ENCODE measurements at places on chromosomes 7 and 10.

GRCh38 chr10:14450041-14450491, 119.3 kb upstream of the FRMD4A start:
- DNase-seq: no peak

GRCh38 chr10:91528080-91528479, 104.8 kb downstream of the PPP1R3C start:
- DNase-seq: no peak

- no peak for DNase-seq
These were observed 28.9 kb downstream of the DNAJC12 start for GRCh38 chr10:67809107-67809506.

DNA sequence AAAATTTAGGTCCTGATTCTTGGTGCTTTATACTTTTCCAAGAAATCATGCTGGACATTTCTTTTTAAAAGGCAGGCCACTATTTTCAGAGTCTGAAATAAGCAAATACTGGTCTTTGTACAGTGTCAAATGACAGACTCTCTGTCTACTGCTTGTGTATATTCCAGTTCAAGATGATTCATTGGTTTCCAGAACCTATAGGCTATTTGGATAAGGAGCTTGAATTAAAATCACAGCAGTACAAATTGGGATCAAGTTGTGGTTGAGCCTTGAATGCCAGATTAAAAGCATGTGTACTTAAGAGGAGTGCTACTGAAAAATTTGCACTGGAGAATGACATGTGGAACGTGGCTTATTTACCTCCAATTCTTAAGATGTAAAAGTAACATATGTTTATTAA, 10.7 kb downstream of the KMT2E start:
- no peak for DNase-seq

DNA sequence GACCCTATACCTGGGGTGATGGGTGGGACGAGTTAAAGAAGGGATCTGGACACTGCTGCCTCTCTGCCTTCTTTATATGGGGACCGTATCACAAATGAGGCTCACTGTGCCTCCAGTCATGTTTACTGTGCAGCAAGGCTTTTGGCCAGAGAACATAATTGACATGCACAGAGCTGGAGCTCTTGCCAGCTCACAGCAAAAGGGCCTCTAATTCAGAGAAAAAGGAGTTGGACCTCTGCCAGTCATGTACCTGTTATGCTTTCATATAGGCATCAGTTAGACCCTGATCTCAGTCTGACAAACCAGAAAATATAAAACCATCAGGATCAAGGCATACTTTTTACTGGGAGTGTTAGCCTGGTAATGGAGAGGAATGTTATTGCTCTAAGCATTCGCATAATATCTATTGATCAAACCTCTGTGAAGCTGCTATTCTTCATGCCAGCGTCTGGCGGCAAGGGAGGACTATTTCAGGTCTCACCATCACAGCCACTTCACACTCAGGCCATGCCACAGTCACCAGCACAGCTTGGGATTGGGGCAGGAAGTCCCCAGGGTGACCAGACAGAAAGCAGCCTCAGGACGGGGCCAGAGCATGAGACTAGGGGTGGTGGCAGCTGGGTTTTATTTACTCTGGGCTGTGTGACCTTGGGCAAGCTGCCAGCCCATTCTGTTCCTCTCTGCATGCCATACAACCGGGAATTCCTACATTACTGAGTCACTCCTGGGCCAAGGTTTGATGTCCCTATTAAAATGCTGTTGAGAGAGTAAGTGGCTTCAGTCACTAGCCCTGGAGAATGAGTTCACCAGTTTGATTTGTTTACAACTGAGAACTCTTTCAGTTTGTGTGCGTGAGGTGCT, 90.1 kb downstream of the NPSR1 start:
- DNase-seq: no peak

DNA sequence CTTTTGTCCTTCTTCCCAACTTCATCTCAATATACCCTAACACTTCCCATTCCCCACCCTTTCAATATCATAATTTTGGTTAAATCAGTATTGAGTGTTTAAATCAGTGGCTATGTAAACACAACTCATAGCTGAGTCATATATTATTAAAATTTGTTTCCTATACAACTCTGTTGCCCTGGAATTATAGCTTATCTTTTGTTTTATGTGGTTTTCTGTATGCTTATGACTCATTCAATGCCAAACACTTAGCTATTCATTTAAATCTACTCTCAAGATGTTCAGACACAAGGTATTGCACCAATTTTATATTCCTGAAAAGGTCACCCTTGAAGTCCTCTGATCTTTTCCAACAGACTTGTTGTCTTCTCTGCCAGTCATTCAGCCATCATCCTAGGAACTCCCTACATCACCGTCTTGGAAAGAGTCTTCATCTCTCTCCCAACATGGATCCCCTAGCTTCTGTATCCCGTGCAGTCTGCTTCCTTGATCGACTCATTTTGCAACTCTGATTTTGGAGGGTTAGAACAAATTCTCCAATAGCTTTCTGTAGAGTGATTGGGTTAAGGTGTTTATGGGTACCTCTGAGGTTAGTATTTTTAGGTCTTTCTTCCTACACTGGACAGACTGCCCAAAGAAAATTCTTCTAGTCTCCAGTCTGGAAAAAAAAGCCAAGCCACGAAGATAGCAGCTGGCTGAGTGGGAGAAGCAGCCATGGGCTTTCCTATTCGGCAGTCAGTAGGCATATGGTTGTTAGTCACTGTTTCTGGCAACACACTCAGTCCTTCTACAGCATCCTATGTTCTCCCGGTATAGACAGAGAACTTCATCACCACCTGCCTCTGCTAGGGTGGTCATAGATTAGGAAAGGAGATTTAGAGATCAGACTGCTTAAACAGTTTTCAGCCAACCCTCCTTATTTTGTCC, 102.1 kb downstream of the CRPPA start:
- DNase-seq: no peak

GRCh38 chr10:113187063-113187777, 237.2 kb downstream of the TCF7L2 start:
- DNase-seq: no peak

DNA sequence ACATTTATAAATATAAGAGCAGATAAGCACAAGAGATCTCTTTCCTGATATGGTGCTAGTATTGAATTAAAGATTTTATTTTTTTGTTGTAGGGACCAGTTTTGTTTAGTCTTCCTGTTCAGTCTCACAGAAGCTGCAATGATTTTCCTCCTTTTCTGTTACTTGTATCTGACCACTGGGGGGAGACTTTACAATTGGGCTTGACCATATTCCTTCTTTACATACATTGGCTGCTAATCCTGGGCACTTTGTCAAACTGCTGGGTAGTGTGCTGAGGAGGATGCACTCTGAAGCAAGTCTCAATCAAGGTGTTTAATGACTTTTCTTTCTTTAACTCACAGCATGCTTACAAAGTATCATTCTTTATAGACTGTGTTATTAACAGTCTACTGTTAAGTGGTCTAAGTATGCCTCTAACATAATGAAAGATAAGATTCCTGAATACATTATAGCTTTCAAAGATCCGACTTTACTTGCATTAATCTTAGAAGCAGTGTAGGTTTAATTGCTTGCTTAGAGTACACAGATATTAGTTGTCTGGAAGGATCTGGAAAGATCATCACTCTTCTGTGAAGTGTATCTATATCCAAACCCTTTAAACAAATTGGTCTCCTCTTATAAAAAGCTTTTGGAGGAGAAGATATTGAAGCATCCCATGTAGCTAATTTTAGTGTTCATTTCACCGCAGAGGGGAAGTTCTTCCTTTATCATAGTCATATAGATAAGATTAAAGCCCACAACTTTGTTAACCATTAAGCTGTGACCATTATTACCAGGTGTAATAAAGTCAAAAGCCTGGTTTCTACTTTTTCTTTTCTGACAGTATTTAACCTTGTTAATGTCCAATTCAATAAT, 3.1 kb downstream of the PALS2 start:
- DNase-seq: no peak

DNA sequence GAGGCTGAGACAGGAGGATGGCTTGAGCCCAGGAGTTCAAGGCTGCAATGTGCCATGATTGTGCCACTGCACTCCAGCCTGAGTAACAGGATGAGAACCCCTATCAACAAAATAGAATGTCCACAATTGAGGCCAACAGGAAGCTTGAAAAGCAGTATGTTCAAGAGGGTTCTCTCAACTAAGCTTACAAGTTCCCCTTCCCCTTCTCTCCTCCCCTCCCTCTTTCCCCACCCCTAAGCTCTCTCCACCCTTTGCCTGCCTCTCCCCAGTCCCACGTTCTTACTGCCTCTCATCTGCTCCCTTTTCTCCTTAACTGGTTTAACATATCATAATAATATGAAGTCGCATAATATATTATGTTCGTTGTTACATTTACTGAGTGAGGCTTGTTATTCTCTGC, 35.4 kb downstream of the KIAA1549 start:
- no peak for DNase-seq

GRCh38 chr10:71444284-71445054, 47.7 kb downstream of the CDH23 start:
- DNase-seq: no peak

DNA sequence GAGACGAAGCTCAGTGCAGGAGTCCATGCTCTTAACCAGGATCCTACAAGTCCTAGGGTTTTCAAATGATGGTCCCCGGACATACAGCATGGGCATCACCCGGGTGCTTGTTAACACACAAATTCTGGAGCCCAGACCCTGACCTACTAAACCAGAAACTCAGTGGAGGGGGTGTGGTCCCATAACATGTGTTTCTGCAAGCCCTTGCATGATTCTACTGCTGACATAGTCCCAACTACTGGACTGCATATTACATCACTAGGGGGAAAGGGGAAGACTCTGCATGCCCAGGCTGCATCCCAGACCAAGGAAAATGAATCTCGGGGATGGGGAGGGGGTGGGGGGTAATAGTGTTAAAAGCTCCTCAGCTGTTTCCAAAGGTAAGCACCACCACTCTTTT, 40.3 kb downstream of the GRB10 start:
- no peak for DNase-seq

DNA sequence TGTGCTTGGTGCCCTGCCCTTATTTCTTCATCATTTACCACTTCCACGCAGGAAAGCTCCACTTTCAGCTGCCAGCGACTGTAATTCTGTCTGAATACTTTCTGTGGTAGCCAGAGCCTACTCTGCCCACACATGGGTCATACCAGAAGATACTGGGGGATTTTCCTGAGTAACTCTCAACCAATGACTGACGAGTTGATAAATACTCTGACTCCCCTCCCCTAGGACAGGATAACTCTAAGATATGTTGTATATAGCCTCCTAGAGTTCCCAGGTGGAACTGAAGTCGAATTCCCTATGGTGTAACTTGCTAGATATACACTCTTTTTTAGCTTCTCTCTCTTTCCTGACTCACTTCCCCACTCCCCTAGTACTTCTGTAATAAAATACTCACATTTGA, 29.8 kb downstream of the SEM1 start:
- DNase-seq: no peak

GRCh38 chr10:24255115-24255880, 46.4 kb downstream of the KIAA1217 start:
- no peak for DNase-seq

DNA sequence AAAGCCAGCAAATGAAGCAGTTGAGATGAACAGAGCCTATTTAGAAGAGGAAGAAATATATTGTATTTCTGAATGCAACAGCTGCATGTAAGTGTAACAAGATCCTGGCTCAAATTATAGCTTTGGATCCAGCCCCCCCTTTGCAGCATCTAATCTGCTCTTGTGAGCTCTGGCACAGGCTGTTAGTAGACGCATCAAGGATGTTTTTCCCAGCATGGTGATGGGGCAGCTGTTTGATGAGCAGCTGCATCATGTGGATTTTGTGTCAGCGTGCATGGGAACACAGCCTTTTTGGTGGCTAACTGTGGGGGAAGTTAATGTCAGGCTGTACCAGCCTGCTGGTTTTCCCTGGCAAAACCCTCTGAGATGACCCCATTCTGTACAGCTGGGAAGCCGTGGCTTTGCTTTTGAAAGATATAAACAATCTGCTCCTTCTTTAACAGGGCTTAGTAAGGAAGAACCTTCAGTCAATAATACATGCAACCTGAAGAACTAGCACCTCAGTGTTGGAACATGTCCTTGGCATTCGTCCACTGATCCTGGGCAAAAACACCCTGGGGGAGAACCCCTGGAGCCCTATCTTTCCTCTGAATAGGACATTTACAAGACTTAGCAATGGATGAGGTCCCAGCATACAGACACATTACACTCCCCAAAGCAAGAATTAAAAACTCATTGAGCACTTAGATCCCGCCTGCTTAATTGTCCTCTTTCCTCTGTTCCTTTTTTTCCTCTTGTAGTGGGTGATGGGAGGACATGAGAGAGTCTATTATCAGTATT, 70.6 kb downstream of the NPS start:
- no peak for DNase-seq

GRCh38 chr10:3782451-3783315, 2.3 kb downstream of the KLF6 start:
- peak; percentile 61 for DNase-seq

- no peak for DNase-seq
These were observed 8.9 kb downstream of the COL1A2 start for GRCh38 chr7:94403546-94403945.

DNA sequence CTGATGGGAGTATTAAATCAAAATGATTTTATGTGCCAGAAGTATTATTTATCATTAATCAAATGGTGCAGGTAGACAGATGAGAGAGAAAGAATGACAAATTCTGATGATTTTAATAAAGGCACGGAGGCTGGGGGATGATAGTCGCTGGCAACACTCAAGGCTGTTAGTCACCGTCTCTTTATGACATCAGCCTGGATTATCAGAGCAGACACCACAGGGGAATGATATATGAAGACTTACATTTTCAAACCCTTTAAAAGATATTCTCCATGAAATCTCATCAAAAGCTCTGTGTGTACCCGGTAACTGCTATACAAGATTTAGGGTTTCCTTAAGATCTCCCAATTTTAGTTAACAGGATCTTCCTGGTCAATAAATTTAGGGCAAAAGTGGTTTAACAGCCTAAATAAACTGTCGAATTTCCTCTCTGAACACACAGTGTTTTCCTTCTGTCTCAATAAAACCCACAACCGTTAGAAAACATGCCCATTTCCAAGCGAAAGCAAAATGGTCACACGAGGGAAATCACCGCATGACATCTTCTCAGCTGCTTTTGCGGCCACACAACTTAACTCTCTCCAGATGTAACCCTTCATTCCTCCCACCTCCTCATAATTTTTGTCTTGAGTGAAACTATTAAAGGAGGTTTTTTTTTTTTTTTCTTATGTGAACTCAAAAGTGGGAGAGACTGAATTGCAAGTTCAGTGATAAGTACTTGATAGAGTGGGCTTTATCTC, 133.2 kb upstream of the FAM171A1 start:
- no peak for DNase-seq

DNA sequence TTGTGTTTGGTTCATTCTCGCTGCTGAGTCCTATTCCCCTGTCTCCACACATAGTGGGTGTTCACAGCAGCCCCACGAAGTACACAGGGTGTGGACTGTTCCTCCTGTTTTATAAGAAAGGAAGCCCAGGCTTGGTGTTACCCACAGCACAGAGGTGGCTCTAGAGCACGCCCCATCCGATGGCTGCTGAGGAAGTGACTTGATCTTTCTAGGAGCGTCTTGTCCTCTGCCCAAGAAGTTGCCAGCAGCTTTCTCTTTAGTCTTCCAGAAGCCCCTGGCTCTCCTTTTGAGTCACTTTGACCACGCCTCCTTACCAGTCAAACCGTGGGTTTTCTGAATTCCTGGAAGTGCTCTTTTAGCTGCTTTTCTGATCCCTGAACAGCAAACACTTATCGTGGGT, 94.0 kb downstream of the GRK5 start:
- DNase-seq: no peak

GRCh38 chr10:119285495-119286267, 78.3 kb downstream of the GRK5 start:
- DNase-seq: no peak

GRCh38 chr7:144835155-144835611, 670 bp downstream of the TPK1 start:
- DNase-seq: no peak
